Stimulated activated CD4-positive, alpha-beta T cell treated with anti-CD3 and anti-CD28 coated beads, TNF-alpha, amount 100 ng/mL, for 1 hour (primary cell): ENCODE measurements at places on chromosomes 16 and 17.

GRCh38 chr17:36892112-36892838 lies 45.0 kb upstream of the LHX1 start:
- no peak for DNase-seq

GRCh38 chr16:16865374-16865773 lies 486.4 kb downstream of the NPIPA7 start:
- no peak for DNase-seq

DNA sequence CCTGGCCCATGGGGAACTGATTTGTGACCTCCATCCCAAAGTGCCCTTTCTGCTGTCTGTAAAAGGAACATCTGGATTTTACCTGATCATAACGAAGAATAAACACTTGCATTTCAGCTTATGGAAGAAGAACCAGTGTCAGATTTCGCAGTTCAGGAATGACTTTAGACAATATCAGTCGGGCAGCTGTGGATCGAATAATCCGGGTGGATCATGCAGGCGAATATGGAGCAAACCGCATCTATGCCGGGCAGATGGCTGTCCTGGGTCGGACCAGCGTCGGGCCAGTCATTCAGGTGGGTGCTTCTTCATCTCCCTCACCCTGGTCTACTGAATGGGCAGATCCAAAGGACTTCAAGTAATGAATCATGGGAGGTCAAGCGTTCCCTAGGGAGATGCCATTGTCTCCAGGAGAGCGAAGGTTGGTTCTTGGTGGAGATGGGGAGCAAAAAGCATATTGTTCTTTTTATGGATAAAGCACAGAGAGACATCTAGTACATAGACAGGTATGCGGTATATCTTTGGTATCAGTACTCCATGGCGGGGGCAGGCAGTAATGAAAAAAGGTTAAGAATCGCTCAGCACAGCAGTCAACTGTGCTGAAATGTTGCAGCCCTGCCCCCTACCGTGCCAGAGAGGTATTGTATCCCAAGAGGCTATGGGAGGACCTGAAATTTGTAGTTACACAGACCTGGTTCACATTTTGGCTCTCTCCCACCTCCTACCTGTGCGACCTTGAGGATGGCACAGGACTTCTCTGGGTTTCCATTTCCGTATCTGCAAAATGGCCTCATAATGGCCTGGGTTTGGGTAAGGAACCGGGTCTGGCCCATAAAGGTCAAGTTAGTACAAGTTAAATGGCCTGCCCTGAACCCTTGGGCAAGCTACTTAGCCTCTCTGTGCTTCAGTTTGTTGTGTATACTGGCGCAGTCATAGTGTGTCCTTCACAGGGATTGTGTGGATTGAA lies 4.7 kb downstream of the COQ7 start:
- no peak for DNase-seq

DNA sequence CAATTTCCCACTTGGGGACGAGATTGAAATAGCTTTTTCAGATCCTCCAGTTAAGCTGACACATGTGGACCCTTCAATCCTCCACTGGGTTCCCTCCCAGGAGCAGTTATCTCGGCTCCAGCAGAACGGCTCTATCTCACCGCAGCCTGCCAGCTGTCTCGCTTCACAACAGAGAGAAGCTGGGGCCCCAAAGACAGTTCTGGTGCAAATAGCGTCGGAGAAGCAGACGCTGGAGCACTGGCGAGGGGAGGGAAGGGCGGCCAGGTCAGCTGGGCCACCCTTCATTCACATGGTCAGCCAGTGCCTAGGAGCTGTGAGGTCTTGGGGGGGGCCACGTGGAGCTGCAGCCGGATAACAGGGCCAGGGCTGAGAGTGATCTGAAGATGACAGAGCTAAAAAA lies 141.3 kb upstream of the SDK2 start:
- DNase-seq = no peak

DNA sequence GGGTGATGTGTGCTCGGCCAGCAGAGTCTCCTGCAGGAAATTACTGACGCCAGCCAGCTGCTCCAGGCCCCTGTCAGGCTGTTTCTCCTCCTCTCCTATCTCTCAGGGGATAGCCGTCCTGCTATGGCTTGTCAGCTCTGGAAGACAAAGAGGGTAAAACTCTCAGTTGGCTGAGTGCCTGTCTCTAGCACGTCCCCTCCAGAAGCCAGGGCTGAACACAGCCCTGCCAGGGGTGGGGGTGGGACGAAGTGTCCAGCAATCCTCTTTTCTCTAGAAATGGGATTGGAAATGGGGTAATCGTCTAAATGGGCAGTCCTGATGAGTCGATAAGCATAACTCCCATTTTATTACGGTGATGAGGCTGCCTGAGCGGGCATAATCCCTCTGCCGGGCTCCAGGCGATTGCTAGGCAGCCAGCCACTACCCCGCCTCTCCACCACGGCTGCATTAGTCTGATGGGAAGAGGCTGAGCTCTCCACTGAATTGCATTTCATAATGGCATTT lies 89.1 kb upstream of the GNAO1 start:
- DNase-seq = no peak

GRCh38 chr16:16863672-16864071 lies 484.7 kb downstream of the NPIPA7 start:
- no peak for DNase-seq

- no peak for DNase-seq
These were observed 41.8 kb downstream of the EMP2 start for GRCh38 chr16:10538583-10538982.

- no peak for DNase-seq
These were observed 3.6 kb upstream of the ITGA3 start for GRCh38 chr17:50052241-50052796.

GRCh38 chr17:8005967-8006730 lies 3.7 kb downstream of the GUCY2D start:
- no peak for DNase-seq

DNA sequence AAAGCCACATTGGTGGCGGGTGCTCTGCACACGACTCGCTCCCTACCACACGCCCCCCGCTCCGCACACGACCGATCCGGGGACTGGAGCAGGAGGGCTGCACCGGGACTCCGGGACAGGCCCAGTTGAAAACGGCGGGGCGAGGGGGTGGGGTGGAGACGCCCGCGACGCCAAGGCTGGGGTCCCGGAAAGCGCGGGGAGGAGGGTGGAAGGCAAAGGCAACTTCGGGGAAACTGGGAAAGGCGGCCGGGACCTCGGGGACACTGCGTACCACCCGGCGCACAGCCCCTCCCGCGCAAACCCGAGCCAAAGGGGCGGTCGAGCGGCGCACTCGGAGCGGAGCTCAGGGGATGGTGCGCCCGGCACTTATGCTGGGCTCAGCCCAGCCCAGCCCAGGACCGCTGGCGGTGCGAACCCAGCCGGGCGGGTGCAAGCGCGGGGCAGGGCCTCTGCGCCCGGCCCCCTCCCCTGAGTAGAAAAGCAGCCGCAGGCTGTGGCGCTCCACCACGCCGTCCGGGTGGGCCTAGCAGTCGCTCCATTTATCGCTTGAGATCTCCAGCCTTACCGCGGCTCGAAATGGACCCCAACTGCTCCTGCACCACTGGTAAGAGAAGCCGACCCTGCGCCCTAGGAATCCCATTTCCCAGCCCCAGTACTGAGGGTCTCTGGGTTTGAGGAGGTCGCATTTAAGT lies at the start of gene MT1M:
TSS of gene MT1M (plus strand) at position 504 of the 692 bp plus-strand sequence. CDS start at position 577, 73 bp downstream.
- DNase-seq = no peak

DNA sequence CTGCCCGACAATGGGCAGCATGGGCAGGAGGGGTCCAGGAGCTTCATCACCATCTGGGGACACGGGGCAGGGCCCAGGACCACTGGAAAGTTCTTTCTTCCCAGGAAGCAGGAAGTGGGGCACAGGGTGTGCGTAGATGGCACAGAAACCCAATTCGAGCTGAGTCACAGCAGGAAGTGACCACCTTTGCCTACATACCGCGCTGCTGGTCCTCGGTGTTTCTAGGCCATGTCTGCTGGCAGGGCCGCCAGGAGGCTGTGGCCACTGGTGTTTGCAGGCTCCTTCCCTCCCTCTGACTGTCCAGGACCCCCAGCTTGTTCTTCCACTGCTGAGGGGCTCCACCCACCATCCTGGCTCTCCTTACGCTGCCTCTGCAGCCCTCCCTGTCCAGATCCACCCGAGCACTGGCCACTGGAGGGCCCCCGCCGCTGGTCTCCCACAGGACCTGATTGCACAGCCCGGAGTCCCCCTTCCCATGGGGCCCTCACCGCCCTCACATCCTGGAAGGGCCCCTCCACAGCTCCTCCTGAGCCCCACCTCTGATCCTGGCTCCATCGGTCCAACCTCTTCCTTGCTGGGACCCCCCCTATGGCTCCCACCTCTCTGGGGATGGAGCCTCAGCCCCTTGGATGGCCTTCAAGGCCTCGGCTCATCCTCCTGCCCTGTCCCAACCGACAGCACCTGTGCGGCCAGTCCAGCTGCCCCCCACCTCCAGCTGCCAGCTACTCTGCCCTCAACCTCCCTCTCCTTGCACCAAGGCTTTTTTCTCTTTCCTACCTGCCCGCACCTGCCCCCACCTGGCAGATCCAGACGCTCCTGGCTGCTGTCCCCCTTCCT lies 14.5 kb upstream of the RASD1 start:
- DNase-seq = no peak

DNA sequence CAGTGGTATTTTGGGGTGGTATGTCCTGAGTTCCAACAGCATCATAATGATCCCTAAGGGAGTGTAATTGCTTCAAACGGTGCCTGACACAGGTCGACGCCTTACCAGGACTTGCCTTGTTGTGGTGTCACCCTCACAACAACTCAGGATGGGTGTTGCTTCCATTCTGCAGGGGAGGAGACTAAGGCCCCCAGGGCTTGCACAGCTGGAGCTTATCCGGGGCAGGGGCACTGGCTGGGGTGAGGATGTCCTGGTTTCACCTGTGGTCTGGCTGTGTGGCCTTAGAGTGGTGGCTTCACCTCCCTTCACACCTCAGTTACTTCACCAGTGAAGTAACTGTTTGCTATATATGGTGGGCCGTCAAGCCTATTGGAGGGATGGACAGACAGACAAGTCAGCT lies 23.3 kb downstream of the LLGL2 start:
- DNase-seq = no peak

GRCh38 chr17:36475346-36475970 lies 11.0 kb upstream of the ZNHIT3 start:
- no peak for DNase-seq
